Activated CD4-positive, alpha-beta T cell treated with anti-CD3 and anti-CD28 coated beads, Interleukin-2, amount 50 U/mL, for 48 hours (primary cell): ENCODE measurements at places on chromosomes 11 and 22.

GRCh38 chr11:92828556-92828955 lies 140.9 kb upstream of the MTNR1B start:
- no peak for DNase-seq

GRCh38 chr11:71962428-71963038 lies 33.7 kb downstream of the RNF121 start:
- no peak for DNase-seq

- DNase-seq, result peak; percentile 91
Observed at GRCh38 chr11:44861849-44862557, 88.7 kb downstream of the TP53I11 start.

- DNase-seq, result no peak
Observed at GRCh38 chr11:128404437-128404836, 182.9 kb downstream of the ETS1 start.

GRCh38 chr22:42868751-42869251 lies 11.7 kb upstream of the ARFGAP3 start:
- no peak for DNase-seq

- DNase-seq, result no peak
Observed at GRCh38 chr11:102241026-102241425, 76.3 kb upstream of the BIRC3 start.

GRCh38 chr11:26777372-26777808 lies 55.5 kb upstream of the SLC5A12 start:
- DNase-seq, result no peak

GRCh38 chr22:42720263-42721044 lies at the start of gene A4GALT:
Gene A4GALT (minus strand): TSS chr22:42720870. CDS start chr22:42693951, 26,919 bp downstream.
- DNase-seq, result no peak

GRCh38 chr22:17980638-17981051 lies 43.7 kb downstream of the MICAL3 start:
- peak; percentile 52 for DNase-seq

- DNase-seq, result no peak
Observed at GRCh38 chr22:47304191-47304831, 541.9 kb downstream of the TBC1D22A start.

DNA sequence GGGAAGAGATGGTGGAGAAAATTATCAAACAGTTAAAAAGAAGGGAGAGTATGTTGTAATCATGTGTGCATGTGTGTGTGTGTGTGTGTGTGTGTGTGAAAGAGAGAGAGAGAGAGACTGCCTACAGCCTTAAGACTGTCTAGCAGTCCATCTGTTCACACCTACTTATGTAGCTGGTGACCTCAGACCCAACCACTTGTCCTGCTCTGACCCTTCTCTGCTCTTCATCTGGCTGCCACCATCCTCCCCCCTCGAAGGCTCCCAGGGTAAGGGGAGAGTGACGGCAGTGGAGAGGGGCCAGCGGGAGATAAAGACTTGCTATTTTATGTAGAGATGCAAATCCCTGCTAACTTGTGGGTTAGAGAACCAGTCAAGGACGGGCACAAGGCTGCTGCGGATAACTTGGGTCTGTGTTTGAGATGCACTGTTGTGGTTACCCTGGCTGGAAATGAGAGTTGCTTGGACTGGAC lies 24.9 kb upstream of the GRAMD1B start:
- DNase-seq, result no peak

DNA sequence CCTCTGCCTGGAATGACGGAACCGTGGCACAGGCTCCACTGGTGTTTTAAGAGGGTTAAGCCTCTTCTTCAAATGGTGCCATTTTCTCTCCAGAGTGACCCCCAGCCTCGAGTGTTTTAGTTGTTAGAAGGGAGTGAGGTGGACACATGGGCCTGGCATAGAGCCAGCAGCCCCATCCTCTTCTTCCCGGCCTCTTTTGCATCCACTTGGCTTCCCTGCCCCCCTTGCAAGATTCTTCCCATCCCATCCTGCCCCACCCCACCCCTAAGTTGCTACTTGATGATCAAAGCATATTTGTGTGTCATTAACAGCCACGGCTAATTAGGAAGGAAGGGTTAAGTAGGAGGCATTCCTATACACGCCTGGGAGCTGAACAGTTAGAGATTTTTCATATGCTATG lies 72.3 kb upstream of the CRYBB3 start:
- no peak for DNase-seq

DNA sequence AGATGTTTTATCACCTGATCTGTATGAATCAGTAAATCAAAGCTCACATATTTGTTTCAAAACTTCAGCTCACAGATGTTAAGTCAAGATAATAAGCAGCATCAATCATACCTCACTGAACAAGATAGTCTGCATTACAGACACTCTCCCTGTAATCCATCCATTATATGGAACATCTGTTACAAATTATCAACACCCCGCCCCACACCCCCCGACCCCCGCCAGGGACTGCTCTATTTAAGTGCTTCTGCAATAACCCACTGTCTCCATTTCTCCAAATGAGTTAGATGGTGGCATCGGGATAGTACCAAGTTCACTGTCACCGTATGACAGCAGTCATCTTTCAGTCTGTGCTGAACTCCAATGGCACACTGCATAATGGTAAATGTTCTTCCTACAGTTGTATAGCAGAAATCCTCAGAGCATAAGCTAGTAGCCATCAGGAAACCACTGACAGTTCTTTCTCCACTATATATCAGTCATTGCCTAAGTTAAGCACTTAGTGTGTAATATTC lies 447.0 kb upstream of the ARHGAP42 start:
- no peak for DNase-seq

GRCh38 chr22:43370036-43370435 lies 26.9 kb upstream of the SCUBE1 start:
- DNase-seq, result no peak

- DNase-seq, result no peak
Observed at GRCh38 chr11:74838188-74838587, 89.5 kb downstream of the RNF169 start.

- no peak for DNase-seq
Observed at GRCh38 chr11:61126256-61126655, 24.0 kb downstream of the CD5 start.

- DNase-seq, result no peak
Observed at GRCh38 chr11:63845303-63845702, 6.4 kb downstream of the MARK2 start.

- DNase-seq, result no peak
Observed at GRCh38 chr11:42407341-42407740, 904.5 kb upstream of the API5 start.

GRCh38 chr11:130650456-130651030 lies 202.1 kb downstream of the ADAMTS15 start:
- no peak for DNase-seq

- no peak for DNase-seq
Observed at GRCh38 chr11:5188201-5188600, 12.3 kb downstream of the OR51V1 start.

DNA sequence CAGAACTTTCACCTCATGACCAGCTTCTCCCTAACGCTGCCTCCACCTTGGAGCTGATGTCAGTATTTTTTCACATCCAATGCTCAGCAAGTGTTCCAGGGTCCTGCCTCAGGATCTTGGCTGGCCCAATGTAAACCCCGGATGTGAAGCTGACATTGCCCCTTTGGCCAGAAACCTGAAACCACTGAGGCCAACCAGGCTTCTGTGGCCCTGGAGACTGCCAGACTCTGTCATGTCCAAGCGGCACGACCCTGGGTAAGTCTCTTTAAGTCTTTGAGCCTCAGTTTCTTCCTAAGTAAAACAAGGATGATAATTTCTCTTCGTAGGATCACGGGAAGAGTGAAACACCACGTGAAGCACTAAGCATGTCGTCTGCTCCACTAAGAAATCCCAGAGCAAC lies 22.8 kb downstream of the SERPIND1 start:
- no peak for DNase-seq

DNA sequence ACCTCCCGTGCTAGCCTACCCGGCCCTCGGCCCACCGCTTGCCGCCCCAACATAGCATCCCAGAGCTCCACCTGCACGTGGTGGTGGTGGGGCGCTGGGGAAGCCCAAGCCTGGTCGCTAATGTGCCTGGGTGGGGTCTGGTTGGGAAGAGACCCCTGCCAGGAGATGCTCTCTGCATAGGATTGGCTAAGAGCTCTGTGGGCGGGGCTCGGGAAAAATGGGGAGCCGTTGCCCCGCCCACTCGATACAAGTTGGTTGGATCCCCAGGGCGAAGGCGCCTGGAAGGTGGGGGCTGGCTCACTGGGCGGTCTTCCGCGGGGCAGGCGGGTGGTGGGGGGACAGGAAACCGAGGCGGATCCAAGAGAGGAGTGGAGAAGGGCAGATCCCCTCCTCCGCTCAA lies 7.6 kb downstream of the LRRC10B start:
- DNase-seq, result peak; percentile 7

DNA sequence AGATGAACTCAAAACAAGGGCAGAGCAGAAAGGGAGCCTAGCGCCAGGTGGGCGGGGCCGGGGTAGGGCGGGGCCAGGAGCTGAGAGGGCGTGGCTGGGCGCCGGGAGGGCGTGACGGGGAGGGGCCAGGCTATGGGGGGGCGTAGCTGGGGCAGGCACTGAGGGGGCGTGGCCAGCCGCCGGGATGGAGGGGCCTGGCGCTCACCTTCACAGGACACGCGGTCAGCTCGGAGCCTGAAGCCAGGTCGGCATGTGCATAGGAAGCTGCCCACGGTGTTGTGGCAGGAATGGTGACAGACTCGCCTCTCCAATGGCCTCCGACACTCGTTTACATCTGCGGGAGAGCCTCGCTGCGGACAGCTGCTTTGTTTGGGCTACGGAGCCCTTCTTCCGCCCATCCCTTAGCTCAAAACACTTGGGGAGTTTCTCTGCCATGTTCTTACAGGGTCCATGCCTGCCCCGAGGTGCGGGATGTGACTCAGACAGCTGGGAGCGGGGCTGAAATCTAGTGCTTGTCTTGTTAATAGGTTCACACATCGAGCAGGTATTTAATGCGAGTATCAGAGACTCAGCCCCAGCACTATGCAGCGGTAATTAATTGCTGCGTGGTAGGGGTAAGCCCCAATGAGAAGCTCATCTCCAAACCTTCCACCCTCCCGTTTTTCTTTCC lies 13.4 kb downstream of the VWCE start:
- peak; percentile 32 for DNase-seq

DNA sequence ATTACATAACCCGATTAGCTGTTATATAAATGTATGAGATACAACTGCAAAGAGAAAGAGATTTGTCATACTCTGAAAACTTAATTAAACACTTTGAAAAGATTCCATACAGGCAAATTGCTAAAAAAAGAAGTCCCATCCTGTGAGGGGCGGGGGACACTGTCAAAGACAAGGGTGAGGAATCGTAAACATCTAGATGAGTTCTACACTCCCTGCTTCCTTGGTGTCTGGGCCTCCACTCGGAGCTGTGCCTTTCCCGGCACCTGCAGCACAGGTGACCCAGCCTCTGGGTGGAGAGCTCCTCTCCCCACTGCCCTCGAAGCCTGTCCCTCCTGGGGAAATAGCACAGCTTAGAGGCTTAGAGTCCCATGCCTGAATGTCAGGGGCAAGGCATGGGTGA lies 69.2 kb upstream of the CRYBB3 start:
- no peak for DNase-seq

DNA sequence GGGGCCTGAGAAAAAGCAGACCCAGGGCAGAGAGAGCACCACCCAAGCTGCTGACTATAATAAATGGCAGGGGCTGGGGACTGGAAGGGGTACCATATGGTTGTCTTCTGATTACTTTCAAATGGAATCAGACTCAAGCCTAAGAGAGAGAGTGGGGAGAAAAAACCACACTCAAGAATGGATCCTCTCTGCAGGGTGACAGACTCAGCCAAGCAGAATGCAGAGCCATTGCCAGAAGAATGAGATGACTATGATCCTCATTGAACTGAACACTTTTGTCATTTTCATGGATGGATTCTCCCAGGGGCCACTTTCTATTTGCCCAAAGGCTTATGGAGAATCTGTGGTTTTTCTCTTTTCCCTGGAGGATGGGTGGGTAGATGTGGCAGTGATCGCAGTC lies 8.7 kb downstream of the UBASH3B start:
- no peak for DNase-seq

DNA sequence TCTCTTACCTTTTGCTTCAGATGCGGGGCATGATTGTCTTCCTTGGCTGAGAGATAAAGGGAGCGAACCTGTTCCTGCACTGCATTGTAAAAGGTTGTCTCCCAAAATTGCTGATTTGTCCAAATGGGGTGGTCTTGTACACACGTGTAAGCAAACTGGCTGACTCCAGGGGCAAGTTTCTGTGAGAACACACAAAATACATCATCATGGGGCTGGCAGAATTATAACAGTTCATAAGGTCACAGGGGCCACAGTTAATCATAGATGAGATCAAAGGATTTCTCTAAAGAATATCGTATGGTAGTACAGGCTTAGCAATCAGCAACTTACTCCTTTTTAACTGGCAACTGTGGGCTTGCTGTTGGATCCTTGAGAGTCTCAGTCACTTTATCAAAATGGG lies 194.3 kb downstream of the SWAP70 start:
- DNase-seq, result no peak

DNA sequence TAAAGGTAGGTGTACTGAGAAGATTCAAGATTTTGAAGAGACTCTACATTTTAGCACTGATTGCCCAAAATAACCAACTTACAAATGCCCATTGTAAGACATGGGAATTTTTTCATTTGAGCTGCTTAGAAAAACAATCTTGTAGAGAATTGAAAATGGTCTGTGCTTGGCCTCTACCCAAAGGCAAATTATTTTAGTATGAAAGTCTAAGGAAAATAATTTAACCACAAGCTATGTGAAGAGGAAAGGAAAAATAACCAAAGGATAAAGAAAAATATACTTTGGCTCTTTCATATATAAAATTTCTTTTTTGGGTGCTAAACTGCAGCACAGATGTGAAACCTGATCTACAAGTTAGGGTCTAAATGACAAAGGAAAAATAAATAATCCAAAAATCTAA lies 54.9 kb downstream of the ME3 start:
- DNase-seq, result no peak

GRCh38 chr22:40213478-40213877 lies 35.8 kb downstream of the TNRC6B start:
- no peak for DNase-seq

DNA sequence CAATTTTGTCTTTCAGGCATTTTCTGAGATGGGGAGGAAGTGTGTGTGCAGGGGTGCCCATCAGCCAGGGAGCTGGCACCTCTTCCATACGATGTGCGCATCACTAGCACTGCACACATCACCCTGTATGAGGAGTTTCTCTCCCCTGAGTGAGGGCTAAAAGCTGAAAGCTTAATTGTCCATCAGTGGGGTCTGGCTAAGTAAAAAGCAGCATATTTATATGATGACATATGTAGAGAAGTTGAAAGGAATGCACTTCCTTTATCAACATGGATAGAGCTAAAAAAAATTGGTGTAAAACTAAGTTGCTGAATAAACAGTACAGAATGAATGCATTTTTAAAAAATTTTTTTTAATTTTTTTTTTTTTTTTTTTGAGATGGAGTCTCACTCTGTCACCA lies 4.0 kb downstream of the VSTM5 start:
- no peak for DNase-seq

- DNase-seq, result no peak
Observed at GRCh38 chr22:46501701-46502100, 35.7 kb downstream of the CELSR1 start.

DNA sequence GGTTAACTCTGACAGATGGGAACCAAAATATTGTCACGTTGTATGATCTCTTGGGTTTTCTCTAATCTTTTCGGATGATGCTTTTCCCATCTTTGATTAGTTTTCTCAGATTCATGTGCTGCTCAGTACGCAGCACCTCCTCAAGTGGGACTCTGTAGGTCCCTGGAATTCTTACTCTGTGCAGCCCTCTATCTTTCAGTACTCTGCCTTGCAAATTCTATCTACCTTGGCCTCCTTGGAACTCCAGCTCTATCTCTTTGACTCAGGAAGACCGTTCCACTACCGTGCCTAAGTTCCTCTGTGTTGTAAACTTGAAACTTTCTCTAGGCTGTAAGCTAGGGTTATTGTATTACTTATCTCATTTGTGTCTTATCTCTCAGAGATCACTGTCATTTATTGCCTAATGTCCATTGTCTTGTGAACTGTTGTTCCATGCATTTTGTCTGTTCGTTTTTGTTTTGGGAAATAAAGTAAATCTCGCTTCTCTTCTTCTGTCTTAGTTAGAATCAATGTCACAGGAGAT lies 20.1 kb upstream of the CHORDC1 start:
- no peak for DNase-seq
